ENCODE measurements at places on chromosomes 12 and 14. TPM values are rescaled to one million over a fixed set of nuclear protein-coding genes. Genes with fewer than 3 reads are reported as not detected.

The CCDC175 gene
- not detected for total RNA-seq

GRCh38 chr12:32070370-32070769, 36.3 kb upstream of the BICD1 start:
- no peak for DNase-seq

The COX6A1 gene
- 293 TPM for total RNA-seq

DNA sequence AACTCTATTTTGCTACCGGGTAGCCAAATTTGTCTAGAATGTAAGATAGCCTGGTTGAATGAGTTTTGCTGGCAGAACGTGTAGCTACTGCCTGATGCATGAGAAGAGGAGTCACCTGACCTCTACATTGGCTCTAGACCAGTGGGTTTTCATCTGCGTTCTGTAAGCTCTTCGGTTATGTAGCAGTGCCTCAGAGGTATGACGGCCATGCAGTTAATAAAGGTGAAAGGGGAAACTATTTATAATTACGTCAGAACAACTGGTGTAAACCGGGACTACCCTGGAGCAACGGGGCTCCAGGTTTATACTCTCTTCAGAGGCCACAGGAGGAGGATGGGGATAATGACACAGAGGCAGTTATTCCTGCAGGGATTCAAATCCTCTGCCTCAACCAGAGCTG, 173.4 kb upstream of the KITLG start:
- no peak for DNase-seq

DNA sequence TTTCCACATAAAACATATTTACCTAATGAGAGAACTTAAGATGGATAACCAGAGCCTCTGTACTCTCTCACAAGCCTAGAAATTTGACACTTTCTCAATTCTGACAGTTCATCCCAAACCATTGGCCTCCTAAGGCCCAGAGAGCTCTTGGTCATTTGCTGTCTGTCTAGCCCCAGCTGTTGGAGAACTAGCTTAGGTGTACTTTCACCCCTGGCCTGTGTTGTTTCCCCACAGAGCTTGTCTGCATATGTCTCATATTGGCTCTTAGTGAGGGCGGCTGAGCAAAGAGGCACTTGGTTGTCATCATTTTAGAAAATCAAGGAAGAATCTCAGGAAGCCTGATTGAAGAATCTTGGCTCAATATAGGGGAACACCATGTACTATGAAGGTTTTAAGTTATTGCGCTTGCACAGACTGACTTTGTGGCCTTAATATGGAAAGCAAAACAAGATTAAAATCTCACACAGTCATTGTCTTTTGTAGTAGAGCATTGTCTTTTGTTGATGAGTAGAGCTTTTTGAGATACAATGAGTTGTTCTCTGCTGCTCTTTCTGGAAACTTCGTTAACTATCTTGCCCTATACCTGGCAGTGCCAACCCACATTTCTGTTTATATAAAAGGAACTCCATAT, 324.6 kb downstream of the RAD51B start:
- DNase-seq, result no peak

The MYO1H gene
- total RNA-seq, result not detected

The EFS gene
- not detected for total RNA-seq

- no peak for DNase-seq
Observed at GRCh38 chr14:69573831-69574262, 824 bp downstream of the CCDC177 start.

DNA sequence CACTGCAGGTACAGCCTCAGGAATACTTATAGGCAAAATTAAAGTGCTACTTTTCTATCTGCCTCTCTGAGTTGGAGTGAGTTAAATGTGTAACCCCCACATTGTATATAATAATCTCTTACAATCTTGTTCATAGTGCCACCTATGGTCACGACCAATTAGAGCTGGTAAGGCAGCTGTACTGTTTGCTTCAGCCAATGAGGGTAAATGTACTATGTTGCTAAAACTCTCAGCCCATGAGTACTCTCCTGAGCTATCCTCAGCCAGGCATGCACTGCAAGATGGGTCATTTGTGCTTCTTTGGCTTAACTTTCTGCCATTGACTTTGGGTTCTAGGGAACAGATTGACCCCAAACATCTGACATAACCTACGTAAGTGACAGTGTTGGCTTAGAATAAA, 15.0 kb upstream of the MDM2 start:
- no peak for DNase-seq

The LDHB gene
- 900 TPM for total RNA-seq

The ITGB7 gene
- total RNA-seq, result 0.42 TPM

- DNase-seq, result no peak
Observed at GRCh38 chr14:59214702-59215302, 26.3 kb downstream of the DAAM1 start.

DNA sequence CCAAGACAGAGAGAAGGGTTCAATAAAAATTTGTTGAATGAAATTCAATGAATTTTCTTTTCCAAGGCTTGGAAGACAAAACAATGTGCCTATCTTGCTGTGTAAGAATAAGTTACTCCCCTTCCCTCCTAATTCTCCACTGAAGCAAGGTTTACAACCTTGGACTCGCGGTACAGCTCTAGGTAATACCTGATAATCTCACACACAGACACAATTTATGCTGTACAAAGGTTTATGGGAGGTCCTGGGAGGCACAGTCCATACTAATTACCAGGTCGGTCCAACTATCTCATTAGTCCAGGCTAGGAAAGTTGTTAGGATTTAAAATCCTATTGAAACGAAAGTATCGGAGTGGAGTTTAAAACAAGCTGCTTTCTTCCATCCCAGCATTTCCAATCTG, 42.6 kb downstream of the NELL2 start:
- DNase-seq, result no peak

The GALNT16 gene
- 0.11 TPM for total RNA-seq

The LUM gene
- total RNA-seq, result 0.46 TPM

The KLRD1 gene
- 0.20 TPM for total RNA-seq

DNA sequence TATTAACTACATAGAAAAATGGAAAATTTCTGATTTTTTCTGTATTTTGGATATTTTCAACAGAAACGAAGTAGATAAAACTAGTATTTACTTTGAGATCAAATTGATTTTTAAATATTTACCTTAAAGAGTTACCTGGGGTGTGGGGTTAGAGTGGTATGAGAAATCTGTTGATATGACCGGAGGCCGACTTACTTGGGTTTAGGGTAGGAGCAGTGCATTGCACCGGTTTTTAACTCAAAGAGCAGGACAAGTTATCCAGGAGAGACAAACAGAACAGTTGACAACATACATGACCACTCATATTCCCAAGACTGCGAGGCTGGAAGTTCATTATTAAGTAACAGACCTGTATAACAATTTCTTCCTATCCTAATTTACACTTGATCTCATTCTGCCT, 31.4 kb downstream of the TPH2 start:
- DNase-seq, result no peak

The SLC8A3 gene
- total RNA-seq, result 0.14 TPM

- DNase-seq, result no peak
Observed at GRCh38 chr14:77017666-77018065, 10.8 kb downstream of the IRF2BPL start.

DNA sequence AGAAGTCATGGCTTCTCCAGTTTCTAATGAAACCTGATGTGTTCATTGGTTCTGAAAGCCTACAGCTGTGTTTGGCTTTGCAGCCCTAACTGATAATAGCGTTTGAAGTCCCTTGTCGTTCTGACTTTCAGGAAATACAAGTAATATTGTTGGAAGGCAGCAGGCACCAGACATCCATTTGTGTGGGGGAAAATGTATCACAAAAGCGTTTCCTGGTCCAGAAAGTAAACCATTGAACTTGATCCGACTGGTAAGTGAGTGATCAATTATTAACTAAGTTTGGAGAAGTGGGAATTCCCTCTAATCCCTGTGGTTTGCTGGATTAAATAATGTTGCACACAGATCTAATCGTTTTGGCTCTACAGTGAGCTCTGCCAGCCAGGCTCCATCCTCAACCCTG, 77.3 kb upstream of the LTA4H start:
- DNase-seq, result no peak

- no peak for DNase-seq
Observed at GRCh38 chr14:35073486-35073885, 27.4 kb downstream of the FAM177A1 start.

GRCh38 chr14:75519826-75520728, 2.2 kb upstream of the BATF start:
- no peak for DNase-seq

GRCh38 chr12:17609153-17609552, 480.8 kb downstream of the RERGL start:
- no peak for DNase-seq

DNA sequence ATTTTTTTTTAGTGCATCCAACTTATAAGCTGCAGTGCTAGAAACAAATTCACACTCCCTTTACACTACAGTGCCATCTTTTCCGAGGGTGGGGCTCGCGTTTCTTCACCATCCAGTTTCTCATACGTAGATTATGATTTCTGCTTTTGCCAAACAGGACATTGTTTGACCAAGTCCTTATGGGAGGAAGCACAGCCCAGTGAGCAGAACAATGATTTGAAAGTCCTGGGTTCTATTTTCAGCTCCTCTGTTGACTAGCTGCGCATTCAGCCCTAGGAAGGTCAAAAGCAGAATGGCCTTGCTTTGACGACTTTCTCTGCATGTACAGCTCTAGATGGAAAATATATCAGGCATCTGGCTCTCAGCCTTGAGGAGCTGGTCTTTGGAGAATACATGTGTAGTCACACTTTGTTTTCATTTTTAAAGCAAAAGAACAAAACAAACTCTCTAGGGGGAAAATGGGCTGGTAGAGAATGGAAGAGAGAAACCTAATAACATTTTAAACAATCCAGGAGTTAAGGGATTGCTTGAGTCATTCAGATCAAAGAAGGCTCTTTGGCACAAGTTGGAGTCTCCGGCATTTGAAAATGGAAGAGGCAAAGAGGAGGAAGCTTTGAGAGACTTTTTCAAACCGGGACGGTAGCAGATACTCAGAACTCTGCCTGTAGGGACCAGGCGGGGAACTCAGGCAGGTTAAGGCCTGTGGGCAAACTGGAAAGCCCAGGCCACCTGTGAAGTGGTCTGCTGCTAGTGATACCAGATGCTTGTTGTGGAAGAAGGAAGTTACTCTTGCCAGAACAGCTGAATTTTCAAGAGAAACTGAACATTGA, 257.3 kb upstream of the PLEKHG7 start:
- DNase-seq, result no peak

DNA sequence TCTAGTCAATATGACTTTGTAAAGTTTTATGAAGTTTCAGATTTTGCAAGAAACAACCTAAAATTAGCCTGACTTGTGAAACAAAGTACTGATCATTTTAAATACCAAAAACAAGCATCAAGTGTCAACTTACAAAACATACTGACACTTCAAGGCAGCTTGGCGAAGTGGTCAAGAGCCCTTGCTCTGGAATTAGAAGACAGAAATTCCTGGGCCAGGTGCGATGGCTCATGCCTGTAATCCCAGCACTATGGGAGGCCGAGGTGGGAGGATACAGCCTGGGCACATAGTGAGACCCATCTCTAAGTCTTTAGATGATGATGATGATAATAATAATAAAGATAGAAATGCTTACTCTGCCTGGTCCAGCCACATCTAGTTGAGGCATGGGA, 45.4 kb upstream of the NR2C1 start:
- DNase-seq, result no peak

DNA sequence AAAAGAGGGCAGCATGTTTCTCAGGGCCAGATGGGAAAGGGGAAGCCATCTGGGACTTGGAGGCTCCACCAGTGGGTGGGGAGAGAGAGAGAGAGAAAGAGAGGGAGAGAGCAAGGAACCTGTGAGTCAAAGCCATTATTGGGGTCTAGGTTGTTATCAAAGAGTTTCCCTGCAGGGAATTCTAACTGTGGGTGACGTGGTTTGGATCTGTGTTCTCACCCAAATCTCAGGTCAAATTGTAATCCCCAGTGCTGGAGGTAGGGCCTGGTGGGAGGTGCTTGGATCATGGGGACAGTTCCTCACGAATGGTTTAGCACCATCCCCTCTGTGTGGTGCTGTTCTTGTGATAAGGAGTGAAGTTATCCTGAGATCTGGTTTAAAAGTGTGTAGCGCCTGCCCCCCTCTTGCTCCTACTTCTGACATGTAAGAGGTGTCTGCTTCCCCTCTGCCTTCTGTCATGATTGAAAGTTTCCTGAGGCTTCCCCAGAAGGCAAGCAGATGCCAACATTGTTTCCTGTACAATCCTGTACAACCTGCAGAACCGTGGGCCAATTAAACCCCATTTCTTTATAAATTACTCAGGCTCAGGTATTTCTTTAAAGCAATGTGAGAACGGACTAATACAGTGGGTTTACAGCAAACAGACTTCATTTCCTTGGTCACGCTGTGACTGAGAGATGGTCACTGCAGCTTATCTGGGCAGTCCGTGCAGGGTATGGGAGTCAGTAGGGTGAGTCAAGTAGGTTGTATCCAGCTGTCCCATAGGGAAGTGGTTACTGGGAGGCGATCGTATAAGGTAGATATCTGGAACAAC, 52.4 kb downstream of the CCDC91 start:
- DNase-seq, result no peak

The SIX6 gene
- not detected for total RNA-seq

The MANSC4 gene
- total RNA-seq, result not detected

DNA sequence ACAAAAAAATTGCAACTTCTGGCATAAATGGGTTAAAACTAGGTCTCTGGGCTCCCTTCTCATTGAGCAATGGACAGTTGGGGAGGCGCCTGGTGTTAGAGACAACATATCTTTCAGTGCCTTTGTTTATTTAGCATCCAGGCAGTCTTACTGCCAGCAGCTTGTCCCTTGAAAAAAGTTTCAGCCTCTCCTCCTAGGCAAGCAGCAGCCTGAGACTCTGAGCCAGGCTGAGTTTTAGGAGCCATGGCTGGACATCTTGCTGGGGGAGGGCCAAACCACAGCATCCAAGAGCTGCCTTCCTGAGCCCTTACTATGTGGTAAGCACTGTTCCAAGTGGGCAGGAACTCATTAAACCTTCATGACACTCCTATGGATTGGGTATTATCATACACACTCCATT, 10.1 kb upstream of the JDP2 start:
- DNase-seq, result no peak

DNA sequence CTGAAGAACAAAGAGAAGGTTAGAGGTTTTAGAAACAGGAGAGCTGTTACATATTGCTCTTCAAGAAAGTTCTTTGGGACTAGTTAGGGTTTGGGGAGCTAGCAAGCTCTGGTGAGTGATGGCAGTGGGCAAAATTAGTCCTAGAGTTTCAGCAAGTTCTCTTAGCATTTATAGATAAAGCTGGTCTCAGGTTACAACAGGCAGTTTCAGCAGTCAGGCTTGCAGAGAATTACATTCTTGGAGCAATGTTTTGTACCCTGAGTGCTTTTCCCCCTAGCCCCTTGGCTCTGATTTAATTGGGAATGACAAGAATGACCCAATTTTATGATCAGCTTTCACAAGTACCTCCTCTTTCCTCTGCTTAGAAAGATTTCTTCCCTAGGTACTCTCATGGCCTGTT, 21.4 kb upstream of the EID3 start:
- DNase-seq, result no peak

DNA sequence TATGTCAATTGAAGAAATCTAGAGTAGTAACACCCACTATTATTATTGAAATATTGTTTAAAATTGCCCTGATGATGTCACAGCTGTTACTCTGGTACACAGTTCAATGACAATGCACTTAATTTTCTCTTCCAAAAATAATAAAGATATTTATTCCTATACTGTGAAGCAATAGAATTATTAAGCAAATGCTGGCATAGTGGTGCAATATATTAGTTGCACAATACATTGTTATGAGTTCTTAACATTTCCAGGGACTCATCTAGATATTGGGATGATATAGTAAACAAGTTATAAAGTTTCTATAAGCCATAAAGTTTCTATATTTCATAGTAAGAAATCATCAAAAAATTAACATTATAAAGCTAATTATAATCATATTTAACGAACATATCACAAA, 897.8 kb downstream of the LRFN5 start:
- DNase-seq, result no peak

The RHOJ gene
- total RNA-seq, result 65.8 TPM

The PPP4R4 gene
- not detected for total RNA-seq

The HOXC11 gene
- total RNA-seq, result not detected

The FIGNL2 gene
- 0.18 TPM for total RNA-seq

- DNase-seq, result no peak
Observed at GRCh38 chr14:99236386-99237138, 35.4 kb downstream of the BCL11B start.
